Large intestine (tissue), 12 donors: ENCODE measurements at places on chromosomes 2 and 18.

- no peak for DNase-seq
- H3K36me3 ChIP-seq: no peaks in the 10 kb centered on the region
- H3K27me3 ChIP-seq: no peaks in the 10 kb centered on the region
- H3K27ac ChIP-seq: no peak overlapping the region
- no peaks in the 10 kb centered on the region for H3K4me1 ChIP-seq
Observed at GRCh38 chr2:3727397-3728045, 24.1 kb downstream of the DCDC2C start.

DNA sequence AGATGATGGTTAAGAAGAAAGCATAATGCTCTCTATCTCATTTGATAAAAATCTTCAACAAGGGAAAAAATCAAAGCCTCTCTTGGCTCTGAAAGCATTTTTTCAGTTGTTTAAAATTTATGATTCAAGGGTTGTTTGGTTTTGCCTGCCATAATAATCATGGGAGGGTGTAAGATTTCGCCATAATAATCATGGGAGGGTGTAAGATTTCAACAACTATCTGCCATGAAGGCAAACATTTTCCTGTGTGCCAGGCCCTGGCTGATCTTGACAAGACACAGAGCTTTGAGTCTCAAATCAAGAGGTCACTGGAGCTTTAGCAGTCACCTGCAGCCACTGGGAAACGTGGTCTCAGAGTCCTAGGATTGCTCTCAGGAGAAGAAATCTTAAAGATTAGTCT is 175.1 kb upstream of the PIEZO2 start:
- no peaks in the 10 kb centered on the region for H3K36me3 ChIP-seq
- H3K27me3 ChIP-seq: no peaks in the 10 kb centered on the region
- H3K4me1 ChIP-seq: no peaks in the 10 kb centered on the region
- no peak for DNase-seq

- no peak overlapping the region for H3K27ac ChIP-seq
- H3K4me3 ChIP-seq: no peak overlapping the region
- DNase-seq: no peak
- no peaks in the 10 kb centered on the region for H3K27me3 ChIP-seq
- H3K4me1 ChIP-seq: no peaks in the 10 kb centered on the region
- H3K36me3 ChIP-seq: no peaks in the 10 kb centered on the region
Observed at GRCh38 chr18:41263956-41264355, 691.1 kb upstream of the PIK3C3 start.

DNA sequence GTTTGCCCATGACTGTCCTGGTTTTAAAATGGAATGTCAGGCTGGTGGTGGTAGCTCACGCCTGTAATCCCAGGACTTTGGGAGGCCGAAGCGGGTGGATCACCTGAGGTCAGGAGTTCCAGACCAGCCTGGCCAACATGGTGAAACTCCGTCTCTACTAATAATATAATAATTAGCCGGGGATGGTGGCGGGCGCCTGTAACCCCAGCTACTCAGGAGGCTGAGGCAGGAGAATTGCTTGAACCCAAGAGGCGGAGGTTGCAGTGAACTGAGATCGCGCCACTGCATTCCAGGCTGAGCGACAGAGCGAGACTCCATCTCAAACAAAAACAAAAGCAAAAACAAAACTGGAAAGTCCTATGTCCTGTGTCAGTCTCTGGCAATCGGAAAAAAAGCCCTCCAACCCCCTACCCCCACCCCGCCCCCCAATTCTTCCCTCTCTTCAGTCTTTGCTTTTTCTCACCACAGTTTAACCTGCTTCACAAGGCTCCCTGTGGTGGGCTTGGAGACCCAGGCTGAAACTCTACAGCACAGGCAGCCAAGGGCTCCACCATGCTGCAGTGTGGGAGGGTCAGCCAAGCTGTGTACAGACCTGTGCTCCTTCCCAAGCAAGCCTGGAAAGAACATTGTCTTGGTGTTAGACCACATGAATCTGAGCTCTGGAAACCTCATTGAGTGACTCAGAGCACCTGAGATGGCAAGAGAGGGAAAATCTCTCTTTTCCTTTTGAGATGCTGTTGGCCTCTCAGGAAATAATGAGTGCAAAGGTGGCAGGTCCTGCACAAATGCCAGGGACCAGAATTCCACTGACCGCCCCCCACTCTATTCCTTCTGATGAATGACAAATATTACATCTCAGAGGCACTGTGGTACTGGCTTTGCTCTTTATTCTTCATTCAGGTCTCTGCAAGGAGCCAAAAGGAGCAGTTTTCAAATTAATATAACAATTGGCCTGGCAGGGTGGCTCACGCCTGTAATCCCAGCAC is 16.7 kb downstream of the MYCN start:
- DNase-seq: no peak
- H3K4me3 ChIP-seq: no peak overlapping the region
- no peaks in the 10 kb centered on the region for H3K36me3 ChIP-seq

DNA sequence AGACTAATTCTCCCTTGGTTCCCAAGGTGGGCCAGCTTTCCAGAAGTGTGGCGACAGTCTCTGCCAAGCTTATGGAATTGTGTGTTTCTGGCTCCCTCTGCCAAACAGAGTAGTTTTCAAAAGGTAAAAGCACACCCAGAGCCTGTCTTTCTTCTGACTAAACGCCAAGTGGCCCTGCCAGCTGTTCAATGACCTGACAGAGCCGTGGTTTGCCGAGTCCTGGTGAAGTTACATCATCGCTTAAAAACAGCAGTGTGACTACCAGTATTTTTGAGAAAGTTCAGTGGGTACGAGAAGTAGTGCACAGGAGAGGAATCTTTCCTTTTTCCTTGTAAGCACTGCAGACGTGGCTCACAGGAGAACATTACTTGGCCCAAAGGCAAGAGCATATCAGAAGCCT is 1.9 kb downstream of the PER2 start:
- H3K4me3 ChIP-seq: peak overlapping the region; percentile 91
- peaks cover 61% of the 10 kb centered on the region for H3K4me1 ChIP-seq
- no peaks in the 10 kb centered on the region for H3K36me3 ChIP-seq
- no peak for DNase-seq
- peak overlapping the region; percentile 95 for H3K27ac ChIP-seq

DNA sequence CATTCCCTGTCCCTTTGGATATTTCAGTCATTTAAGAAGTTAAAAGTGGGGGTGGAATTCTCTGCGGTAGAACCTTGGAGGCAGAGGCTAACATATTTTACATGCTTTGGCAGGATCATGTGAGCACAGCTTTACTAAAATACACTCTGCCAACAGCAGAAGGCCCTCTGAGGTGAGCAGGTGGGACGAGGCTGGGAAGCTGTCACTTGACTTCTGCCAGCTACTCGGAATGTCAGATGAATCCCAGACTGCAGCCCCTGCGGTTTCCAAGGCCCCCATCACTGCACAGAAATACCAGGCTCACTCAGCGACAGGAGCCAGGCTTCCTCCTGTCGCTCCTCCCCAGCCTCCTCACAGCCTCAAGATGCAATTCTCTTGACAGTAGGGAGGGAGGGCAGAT is 220.9 kb upstream of the REV1 start:
- peaks cover 3% of the 10 kb centered on the region for H3K27me3 ChIP-seq
- no peak for DNase-seq
- H3K4me3 ChIP-seq: no peak overlapping the region
- H3K36me3 ChIP-seq: no peaks in the 10 kb centered on the region

DNA sequence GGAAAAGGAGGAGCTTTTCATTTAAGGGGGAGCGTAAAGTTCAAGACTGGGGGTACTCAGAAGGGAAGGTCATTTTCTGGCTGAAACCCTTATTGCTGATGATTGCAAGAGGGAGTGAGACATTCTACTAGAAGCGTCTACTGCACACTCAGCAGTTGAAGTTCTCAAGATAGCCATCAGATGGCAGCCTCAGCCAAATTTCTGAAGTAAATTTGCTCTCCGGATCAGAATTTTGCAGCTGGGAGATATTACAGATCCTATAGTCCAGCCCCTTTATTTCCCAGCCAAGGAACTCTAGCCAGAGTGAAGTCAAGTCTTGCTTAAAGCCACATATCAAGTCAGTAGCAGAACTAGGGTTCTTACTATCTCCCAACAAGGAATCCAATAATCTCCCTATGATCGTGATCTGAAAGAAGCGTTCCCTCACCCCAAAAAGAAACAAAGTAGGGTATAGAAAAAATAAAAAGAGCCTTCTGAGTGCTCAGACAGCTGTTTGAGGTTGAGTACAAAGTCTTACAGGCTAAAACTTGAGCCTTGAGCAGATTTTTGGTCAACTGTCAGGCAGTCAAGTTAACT is 24.0 kb downstream of the RAX start:
- no peaks in the 10 kb centered on the region for H3K4me1 ChIP-seq
- no peaks in the 10 kb centered on the region for H3K36me3 ChIP-seq
- no peak overlapping the region for H3K4me3 ChIP-seq
- DNase-seq: peak; percentile 40
- no peak overlapping the region for H3K27ac ChIP-seq
- peaks cover 16% of the 10 kb centered on the region for H3K27me3 ChIP-seq

DNA sequence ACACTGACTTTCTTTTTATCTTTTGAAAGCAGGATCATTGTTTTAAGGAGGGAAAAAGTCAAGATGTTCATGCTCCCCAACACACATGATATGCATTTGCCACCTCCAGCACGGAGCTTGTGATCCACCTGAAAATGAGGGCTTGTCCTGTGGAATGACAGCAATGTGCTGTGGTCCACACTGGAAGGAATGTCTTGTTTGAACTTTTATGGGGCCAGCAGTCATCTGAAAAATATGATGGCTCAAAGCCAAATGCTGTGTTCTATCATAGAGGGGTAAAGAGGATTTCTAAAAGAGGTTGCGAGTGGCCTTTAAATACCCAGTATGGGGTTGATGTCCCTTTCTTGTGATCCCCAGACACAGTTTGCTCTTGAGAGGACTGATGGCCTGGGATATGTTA is 226.5 kb upstream of the SPRED2 start:
- peaks cover 24% of the 10 kb centered on the region for H3K27me3 ChIP-seq
- H3K4me3 ChIP-seq: no peak overlapping the region
- no peak for DNase-seq
- no peaks in the 10 kb centered on the region for H3K4me1 ChIP-seq
- H3K36me3 ChIP-seq: no peaks in the 10 kb centered on the region

DNA sequence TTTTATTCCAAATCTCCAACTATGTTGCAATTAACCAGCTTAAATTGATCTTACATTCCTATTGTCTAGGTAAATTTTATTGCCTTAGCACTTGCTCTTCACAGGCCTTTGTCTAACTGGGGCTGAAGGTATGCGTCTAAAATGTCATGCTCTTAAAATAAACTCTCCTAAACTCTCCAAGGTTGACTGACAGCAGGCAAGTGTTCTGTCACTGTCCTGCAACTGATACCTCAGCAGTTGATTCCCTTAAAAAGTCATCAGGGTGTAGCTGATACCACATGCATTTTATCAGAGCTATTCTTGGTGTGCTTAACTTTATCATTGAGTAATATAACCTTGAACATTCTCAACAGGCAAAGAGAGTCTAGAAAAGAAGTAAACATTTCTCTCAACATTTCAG is 680 bp downstream of the TTN start:
- H3K27ac ChIP-seq: no peak overlapping the region
- DNase-seq: no peak
- H3K4me1 ChIP-seq: no peaks in the 10 kb centered on the region
- H3K36me3 ChIP-seq: no peaks in the 10 kb centered on the region
- H3K27me3 ChIP-seq: no peaks in the 10 kb centered on the region
